Activated T-cell treated with anti-CD3 and anti-CD28 coated beads for 1 hour (primary cell): ENCODE measurements at places on chromosomes 1 and 21.

- DNase-seq, result no peak
Observed at GRCh38 chr1:241136389-241136788, 220.6 kb downstream of the RGS7 start.

DNA sequence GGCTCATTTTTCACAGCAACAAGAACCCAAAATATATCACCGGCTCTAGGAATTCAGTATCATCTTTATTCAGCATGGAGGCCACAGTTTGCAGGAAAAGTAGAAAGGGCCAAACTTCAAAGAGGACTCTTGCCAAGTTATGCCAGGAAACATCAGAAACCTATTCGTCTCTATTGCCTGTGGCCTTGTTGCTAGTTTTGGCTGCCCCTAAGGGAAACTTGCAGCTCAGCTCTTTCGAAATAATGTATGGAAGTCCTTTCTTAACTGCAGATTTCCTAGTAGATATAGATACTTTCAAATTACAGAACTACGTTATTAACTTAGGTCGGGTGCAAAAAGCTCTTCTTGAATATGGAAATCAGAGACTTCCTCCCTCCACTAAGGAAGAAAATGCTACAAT, 4.2 kb upstream of the NENF start:
- no peak for DNase-seq

GRCh38 chr1:167669209-167670124, 39.4 kb downstream of the RCSD1 start:
- DNase-seq, result no peak

DNA sequence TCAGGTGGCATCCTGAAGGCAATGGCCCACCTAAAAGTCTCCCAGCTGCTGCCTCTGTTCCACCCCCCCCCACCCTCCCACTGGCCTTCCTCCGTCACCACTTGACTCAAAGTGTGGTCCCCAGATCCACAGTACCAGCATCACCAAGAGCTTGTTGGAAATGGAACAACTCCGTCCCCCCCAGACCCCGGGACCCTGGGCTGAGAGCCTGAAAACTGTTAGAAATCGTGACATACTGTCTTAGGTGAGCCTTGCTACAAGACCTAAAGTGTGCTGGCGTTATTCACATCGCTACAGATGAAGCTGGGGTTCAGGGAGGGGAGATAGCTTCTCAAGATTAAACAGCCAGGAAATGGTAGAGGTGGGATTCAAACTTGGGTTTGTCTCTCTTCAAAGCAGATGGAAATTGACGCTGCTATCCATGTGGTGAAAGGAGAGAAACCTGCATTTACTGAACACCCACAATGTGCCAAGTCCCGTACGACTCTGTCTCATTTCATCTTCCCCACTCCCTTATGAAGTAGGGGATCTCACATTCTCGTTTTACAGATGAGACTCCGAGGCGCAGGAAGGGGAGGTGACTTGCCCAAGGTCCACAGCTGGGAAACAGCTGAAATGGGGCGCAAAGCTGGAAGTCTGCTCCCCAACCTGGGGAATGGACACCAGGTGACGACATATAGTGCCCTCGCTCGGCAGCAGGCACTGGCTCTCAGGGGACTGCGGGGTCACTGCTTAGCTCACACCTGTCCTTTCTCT, 52.8 kb upstream of the IFFO2 start:
- DNase-seq, result no peak

- no peak for DNase-seq
Observed at GRCh38 chr1:184860985-184861754, 106.5 kb upstream of the EDEM3 start.

DNA sequence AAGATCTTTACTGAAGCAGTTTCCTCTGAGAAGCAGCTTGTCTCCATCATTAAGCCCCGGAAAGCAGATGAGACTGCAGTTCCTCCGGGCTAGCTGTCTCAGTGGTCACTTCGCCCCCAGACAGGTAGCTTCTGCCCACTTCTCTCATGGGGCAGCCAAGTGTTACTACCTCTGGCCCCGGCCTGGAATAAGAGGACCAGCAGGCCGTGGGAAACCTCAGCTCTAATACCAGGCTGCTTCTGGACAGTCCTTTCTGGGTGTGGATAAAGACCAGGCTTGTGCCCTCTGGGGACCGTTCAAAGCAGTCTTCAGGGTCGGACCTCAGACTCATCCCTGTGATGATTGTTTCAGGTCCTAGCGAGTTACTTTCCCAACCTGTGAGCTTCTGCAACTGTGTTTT, 54.8 kb downstream of the RUNX3 start:
- no peak for DNase-seq

GRCh38 chr21:29909571-29909970, 30.2 kb downstream of the GRIK1 start:
- DNase-seq, result no peak

GRCh38 chr1:212959266-212960220, 9.2 kb downstream of the VASH2 start:
- no peak for DNase-seq

DNA sequence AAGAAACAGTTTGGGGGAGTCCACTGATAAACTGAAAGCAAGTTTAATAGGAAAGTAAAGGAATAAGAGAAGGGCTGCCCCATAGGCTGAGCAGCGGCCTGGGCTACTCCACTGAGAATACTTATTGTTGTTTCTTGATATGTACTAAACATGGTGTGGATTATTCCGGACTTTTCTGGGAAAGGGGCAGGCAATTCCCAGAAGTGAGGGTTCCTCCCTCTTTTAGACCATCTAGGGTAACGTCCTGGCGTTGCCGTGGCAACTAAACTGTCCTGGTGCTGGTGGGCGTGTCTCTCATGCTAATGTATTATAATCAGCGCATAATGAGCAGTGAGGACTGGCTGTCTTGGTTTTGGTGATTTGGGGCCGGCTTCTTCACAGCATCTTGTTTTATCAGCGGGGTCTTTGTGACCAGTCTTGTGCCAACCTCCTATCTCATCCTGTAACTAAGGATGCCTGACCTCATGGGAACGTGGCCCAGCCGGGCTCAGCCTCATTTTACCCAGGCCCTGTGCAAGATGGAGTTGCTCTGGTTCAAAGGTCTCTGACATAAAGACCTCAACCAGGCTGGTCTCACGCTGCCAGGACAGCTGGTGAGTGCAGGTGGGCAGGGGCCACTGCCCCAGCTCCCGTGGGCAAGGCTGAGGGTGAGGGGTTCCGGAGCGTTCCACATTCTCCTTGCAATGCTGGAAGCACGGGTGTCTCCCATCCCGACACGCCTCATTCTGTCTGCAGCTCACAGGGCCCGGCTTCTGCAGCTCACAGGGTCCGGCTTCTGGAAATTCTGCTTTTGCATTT, 19.6 kb upstream of the C1orf159 start:
- DNase-seq, result no peak

DNA sequence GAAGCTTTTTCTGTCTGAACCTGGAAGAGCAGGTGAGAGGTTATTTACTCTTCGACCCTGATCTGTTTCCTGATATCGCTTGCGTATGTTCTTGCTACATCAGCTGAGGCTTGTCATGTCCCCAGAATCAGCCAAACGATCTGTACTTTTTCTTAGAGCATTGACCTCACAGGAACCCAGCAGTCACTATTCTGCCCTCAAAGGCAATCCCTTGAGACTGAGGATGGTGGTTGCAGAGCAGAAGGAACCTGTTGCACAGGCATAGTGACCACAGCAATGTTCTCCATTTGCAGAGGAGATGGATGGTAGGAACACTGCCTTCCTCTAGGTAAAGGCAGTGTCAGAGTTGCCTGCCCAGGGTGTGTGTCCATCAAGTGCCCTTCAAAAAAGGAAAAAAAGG, 11.3 kb upstream of the LACTBL1 start:
- no peak for DNase-seq

DNA sequence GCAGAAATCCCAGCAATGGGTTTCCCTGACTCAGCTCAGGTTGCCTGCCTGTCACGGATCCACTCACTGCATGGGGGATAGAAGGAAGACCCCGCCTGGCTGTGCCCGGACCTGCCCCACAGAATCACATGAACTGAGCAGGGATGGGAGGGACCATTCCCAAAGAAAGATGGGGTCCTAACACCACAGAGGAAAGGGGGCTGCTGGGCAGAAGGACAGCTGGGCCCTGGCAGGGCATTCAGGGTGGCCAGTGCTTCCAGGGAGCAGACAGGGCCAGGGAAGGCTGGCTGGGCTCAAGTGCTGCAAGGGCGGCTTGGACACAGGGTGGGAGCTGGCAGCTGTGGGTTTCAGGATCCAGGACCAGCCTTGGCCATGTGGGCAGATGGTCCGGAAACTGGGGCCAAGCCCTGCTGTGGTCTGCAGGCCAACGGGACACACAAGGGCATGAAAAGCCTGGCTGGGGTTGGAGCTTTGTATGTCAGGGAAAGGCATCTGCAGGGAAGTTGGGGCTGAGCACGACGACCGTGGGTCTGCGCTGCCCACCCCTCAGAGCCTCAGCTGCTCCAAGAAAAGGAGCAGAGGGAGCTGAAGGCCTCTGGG, 723.9 kb downstream of the PTPRU start:
- no peak for DNase-seq

DNA sequence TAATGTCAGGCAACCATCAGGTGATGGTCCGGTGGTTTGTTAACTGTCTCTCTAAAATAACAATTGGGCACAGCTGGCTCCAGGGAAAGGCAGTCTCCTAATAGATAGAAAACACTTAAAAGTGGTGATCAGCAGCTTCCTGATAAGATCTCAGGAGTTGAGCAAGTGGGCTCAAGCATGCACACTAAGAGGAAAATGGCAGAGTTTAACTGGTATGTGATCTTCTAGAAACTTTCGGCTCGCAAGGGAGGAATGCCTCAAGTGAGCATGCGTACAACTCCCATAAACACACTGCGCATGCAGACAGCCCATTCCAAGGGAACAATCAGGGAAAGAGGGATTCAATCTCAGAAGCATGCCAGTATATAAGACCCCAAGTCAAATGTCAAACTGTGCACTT, 52.2 kb upstream of the VTCN1 start:
- DNase-seq, result no peak

- no peak for DNase-seq
Observed at GRCh38 chr1:83928396-83928795, 70.5 kb downstream of the TTLL7 start.
